ENCODE measurements at places on chromosomes 5 and 9.
A peak's percentile ranks its signal among the peaks of the same experiment; 100 is the strongest.

DNA sequence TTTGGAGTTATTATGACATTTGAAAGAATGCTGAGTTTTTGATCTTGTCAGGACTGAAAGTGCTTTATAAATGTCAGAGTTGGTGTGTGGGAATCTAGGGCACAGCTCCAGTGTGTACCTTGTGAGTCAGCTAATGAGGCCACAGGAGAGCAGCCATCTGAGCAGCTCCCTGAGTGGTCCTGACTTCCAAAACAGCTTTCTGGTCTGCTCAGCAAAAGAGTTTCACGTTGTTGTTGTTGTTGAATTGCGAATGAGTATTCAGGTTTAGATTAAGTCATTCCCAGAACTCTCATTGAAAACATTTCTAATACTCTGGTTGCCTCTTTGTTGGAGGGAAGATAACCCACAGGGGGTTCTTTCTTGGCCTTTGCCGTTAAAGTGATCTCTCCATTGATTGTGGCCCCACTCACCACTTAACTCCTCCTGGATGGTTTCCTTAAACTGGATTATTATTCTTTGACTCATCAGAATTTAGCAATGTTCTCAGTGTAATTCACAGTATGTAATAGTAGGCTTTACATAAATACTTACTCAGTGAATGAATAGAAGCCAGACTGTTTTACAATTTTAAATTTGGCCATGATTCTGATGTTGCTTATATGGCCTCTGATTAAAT lies 125.1 kb upstream of the SGCD start:
- DNase-seq, result no peak

GRCh38 chr5:89053547-89053946 lies 170.6 kb upstream of the MEF2C start:
- no peak for DNase-seq

DNA sequence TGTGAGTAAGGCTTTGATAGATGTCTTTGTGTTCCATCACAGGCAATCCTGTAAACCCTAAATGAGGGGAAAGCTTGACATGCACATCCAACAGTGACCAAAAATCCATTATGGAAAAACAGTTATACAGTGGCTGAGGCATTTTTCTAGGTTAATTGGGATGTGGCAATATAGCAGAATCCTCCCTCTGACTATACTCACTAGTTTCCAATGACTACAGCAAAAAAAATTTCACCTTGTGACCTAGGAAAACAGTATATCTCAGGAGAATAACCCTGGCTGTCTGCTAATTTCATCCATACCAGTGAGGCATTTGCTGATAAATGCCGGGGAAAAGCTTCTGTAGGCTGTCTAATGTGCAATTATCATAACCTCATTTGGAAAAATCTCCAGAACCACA lies 49.9 kb upstream of the SNCAIP start:
- DNase-seq, result no peak

DNA sequence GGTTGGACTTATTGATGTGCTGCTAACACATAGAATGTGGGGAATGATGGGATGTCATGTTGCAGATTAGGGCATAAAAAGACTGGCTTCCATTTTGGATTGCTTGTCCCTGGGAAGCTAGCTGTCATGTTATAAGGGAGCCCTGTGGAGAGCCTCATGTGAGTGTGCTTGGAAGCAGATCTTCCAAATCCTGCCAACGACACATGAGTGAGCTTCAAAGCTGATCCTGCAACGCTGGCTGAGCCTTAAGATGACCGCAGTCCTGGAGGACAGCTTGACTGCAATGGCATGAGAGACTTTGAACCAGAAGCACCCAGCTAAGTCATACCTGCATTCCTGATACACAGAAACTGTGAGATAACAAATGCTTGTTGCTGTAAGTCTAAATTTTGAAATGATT lies 63.6 kb downstream of the NRG2 start:
- no peak for DNase-seq

DNA sequence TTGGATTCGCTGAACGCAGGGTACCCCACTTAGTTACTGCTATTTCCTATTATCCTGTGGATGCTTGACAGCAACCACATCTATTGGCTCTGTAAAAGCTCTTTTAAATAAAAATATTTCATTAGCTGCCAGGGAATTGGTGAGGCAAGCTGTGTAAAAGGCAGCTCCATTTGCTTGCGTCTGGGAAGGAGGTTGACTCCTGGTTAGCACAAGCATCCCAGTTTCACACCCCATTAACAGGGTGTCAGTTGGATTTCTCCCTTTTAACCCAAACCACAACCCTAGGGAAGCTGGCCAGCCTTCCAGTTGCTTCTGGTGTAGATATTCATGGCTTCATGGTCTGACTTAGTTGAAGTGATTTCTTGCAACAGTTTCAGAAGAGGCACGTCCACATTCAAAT lies 151.0 kb downstream of the GPBP1 start:
- DNase-seq, result peak; percentile 68

- DNase-seq, result no peak
These were observed 4.5 kb downstream of the OCLN start for GRCh38 chr5:69497006-69497520.

DNA sequence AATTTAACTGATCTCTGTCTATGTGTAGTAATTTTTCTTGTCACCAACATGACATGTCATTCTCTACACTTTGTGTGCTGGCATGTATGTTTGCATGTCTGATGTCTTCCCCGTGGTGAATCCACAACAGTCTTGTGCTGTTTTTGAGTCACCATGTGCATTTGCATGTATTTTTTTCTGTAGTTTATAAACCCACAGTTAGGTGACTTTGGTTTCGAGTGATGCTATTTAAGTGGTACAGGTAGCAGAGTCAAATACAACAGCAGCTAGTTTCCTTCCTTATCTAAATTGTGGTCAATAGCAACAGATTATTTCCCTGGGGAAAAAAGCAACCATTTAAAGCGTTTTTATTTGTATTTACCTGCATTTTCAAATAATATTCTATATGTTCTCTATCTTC lies 89.9 kb upstream of the FSD1L start:
- DNase-seq, result no peak

DNA sequence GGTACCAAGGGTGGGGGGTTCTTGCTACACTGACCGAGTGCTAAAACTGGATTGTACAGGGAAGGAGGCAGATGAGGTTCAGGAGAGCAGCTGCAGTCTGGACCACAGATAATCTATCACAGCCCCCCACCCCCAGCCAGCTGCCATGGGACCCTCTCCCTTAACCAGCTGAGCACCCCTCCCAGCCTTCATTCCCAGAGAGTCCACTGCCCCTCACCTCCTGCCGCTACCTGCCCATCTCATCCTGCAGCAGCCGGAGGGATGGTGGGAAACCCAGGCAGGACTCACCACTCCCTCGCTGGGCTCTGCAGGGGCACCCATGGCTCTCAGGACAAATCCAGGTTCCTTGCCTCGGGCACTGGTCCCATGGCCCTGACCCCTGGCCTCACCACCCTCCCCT lies 66.7 kb downstream of the MRPL36 start:
- DNase-seq, result no peak

- no peak for DNase-seq
These were observed 65.1 kb upstream of the IQGAP2 start for GRCh38 chr5:76337953-76338451.

DNA sequence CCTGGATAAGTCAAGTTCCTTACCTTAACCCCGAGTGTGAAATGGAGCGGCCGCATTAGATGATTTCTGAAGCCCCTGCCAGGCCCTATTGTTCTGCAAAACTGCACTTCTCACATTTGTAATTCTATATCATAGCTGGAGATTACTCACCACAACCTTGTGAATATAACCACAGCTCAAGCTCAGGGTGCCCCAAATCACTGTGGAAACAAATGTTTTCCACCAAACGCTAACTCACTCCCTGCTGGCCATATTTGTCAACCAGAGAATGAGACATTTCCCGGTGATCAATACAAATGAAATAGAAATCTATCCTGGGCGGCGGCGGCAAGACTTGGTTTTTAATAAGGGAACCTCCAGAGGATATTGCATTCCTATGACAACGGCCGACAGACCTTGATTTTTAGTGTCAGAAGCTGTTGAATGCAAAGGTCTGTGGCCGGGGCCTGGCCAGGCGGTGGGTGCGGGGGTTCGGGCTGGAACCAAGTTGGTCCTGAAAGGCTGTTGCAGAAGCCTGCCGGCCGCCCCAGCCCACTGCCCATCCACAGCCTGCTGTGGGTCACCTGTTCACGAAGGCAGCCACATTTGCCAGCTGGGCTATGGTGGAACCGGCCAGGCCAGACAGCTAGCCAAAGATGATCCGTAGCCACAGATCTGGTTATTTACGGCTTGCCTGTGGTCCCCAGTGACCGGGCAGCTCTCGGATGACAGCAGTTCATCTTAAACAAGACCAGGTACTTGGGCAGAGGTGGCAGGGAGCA lies 93.9 kb upstream of the LMX1B start:
- DNase-seq, result no peak

DNA sequence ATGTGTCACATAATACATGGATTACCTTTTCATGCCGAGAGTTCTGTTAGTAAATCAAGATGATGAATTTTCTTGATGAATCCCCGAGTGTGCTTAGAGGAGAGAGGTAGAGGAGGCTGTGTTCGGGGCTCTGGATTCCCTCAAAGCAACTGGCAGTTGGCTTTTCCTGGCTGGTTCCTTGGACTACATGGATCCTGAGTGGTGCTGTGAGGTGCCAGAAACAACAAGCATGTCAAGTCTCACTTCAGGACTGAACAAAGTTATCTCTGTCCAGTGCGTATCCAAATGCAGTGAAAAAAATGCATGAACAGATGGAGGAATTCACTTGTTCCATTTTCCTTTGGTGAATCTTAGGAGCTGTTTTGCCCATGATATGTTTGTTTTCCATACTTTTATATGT lies 231.7 kb downstream of the FBXL7 start:
- DNase-seq, result no peak

DNA sequence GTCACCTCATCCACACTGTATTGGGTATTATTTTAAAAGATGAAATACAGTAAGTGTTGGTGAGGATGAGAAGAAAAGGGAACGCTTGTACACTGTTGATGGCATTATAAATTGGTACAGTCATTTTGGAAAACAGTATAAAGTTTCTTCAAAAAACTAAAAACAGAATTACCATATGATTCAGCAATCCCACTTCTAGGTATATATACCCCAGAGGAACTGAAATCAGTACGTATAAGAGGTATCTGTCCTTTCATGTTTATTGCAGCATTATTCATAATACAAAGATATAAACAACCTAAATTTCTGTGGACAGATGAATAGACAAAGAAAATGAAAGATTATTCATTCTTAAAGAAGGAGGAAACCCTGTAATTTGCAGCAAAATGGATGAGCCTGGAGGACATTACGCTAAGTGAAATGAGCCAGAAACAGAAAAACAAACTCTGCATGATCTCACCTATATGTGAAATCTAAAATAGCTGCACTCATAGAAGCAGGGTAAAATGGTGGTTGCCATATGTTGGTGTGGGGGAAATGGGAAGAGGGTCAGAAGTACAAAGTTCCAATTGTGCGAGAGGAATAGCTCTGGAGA lies 191.6 kb downstream of the TRIM36 start:
- DNase-seq, result no peak

- DNase-seq, result no peak
These were observed 396.5 kb upstream of the TNC start for GRCh38 chr9:115514454-115514853.

DNA sequence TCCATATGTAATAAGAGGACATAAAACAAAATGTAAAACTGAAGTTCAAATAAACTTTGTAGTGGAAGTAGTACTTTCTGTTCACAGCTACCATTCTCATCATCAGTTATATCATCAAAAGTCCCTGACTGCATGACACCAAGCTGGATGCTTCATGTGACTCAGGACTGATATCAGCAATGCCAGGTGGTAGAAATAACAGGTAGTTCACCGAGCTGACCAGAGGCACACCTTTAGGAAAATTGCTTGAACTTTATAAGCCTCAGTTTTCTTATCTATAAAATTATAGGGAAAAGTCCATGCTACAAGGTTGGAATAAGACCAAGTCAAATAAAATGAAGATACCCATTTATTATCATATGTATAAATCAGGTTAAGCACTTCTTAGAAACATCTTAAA lies 124.9 kb upstream of the PTGER4 start:
- DNase-seq, result no peak

DNA sequence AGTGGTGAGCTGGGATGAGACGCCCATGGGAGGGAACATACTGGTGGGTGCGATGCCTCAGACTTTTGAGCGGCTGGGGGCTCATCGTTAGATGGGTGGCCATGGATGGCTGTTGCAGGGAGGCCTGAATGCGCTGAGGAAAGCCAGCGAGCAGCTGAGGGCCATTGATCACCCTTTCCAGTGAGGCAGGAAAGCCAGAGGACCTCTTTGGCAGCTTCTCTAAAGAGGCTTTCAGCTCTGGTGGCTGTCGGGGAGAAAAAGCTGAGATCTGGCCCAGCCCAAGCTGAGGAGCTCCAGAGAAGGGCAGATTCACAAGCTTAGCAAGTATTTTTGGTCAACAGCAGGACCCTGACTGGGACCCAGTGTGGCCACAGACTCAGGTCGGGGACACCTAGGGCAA lies 13.3 kb upstream of the VAV2 start:
- DNase-seq, result no peak

GRCh38 chr9:127793093-127793708 lies 7.4 kb downstream of the CDK9 start:
- DNase-seq, result no peak

DNA sequence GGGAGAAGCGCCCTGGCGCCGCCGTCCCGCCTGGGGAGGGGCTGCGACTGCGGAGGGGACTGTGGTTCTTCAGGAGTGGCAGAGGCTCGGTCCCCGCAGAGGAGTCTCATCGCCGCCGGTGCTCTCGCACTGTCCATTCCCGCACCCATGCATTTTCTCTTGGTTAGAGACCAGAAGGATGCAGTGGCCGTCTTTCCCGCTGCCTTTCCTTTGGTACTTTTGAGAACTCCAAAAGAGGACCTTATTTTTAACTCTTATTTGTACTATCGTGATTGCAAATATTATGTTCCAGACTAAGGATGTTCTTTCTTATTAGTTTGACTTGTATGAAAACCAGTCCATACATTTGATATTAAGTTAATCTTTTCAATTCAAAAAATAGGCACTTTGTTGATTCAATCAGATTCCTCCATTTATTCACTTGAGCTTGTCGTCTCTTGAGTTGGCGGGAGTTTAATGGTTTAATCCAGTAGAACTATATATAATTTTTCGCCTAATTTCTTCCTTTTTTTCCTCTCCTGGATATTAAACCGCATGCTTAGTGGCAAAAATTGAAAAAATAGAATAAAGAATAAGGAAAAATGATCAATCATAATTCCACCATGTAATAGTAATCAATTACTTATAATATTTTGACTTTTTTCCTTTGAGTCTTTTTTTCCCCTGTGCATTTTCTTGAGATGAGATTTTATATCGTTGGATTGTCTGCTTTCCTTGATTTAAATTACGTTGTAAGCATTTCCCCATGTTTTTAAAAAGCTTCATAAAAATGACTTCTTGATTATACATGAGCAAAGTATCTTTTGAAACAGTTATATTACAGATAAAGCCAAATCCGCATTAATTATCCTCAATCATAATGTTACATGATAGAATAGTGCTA lies 861 bp downstream of the ZFYVE16 start:
- DNase-seq, result peak; percentile 84

All from left hindlimb (tissue), 1 donor.